ENCODE measurements at places on chromosomes 11 and 22. TPM values are rescaled to one million over a fixed set of nuclear protein-coding genes. Genes with fewer than 3 reads are reported as not detected.

- no peak for DNase-seq
These were observed 202.7 kb upstream of the MPPED2 start for GRCh38 chr11:30788849-30789248.

The OTOG gene
- not detected for polyA plus RNA-seq

The SHISAL1 gene
- polyA plus RNA-seq, result 1.3 TPM

GRCh38 chr22:44783581-44783980 lies 31.2 kb downstream of the ARHGAP8 start:
- no peak for DNase-seq

DNA sequence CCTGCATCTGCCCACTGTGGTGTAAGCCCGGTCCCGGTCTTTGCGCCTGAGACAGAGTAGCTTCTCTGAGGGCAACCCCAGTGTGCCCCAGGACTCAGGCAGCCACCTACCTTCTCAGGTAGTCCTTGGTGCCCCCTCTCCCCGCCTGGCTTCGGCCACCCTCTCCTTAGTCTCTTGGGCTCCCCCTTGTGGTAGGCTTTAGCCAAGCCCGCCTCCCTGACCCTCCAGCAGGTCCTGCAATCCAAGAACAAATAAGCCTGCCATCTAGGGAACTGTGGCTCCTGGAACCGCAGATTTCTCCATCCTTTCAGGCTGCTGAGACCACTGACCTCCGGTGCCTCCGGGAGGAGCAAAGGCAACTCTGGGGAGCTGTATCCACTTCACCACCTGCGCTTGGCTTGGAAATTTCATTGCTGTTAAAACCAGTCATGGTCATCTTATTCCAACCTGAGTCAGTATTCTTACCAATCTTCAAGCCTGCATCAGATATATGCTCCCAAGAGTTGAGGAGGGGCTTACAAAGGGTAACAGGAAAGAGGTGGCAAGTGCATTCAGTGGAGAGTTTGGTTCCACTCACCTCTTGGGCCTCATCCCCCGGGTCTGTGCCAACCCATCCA lies 52.8 kb upstream of the TENM4 start:
- DNase-seq, result peak; percentile 82

Measured in sigmoid colon (tissue), 7 donors.